GM20000 (cell line): ENCODE measurements at places on chromosomes 11 and 22.

- DNase-seq = no peak
Measured at GRCh38 chr11:16862726-16863125, 124.3 kb downstream of the C11orf58 start.

DNA sequence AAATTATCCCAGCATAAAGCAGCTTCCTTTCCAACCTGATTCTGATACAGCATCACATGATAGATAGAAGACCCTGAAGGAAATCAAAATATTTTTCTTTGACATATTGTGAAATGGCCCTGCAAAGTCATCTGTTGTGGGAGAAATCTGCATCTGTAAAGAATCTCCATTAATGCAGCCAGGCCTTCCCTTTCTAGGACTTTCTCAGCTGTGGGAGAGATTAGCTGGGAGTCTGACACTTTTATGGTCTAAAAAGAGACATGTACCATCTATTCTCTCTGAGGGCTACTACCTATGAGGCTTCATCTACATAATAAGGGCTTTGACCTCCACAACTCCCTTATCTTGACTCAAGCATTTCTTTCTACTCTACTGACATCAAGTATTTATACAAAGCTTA lies 238.1 kb downstream of the SWAP70 start:
- no peak for DNase-seq

GRCh38 chr11:63532117-63532516 lies 4.5 kb upstream of the PLAAT4 start:
- no peak for DNase-seq

DNA sequence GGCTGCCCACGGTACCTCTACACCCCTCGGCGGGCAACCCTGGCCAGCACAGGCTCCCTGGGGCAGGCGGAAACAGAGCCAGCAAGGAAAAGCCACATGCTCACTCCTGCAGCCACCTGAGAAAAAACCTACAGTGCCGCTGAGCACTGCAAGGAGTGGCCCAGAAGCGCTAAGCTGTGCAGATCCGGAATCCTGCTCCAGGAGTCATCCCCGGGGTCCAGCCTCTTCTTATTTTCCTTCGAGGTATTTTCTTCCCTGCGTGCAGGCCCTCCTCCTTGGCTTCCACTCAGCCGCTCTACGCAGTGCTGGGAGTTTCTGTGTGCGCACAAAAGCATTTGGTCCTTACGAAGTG lies 81.0 kb downstream of the TRMU start:
- no peak for DNase-seq

- no peak for DNase-seq
Measured at GRCh38 chr11:80900265-80900664, 1459.4 kb upstream of the TENM4 start.

DNA sequence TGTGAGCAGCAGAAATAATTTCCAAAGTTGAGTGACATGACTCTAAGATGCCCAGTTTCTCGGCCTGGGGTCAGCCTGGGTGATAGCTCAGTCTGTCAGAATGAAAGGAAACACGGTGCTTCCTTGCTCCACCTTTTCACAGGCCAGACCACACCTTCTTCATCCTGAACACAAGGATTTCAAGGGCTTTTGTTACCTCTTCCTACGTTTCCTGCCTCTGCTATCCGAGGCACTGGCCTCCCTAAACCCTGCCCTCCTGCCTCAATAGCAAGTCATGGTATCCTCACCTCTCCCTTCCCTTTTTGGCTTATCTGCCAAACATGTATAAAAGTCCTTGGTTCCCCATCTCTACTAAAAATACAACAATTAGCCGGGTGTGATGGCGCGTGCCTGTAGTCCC lies 1.7 kb upstream of the OR51E1 start:
- no peak for DNase-seq

DNA sequence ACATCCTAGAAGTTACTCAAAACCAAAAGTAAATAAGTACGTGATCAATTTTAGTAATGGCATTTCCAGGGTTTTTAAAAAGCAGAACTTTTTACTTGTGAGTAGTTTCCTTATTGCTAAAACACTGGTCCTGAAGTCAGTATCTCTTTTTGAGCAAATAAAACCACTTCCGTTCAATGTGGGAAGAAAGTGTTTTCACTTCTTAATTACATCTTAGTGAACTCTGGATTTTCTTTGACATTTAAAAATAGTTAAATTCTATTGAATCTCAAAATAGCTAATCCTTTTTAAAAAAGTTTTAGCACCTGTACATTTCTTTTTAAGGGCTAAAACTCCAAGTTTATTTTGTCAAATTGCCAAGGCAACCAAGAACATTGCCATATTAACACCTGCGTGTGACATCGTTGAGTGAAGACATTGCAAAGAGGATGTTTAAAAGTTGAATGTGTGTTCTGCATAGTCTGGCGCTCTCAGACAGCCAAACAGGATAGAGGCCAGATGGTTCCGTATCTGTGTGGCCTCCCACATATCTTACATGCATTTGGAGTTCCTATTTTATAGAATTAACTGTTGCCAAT lies 17.2 kb upstream of the OR5B21 start:
- peak; percentile 74 for DNase-seq
